Hematopoietic multipotent progenitor cell treated with erythropoietin and hydrocortisone succinate and interleukin-3 and kit ligand, for 4 days (in vitro differentiated cells): ENCODE measurements at places on chromosomes 12 and 14.

- DNase-seq: peak; percentile 78
Measured at GRCh38 chr14:34012978-34013720, 62.3 kb upstream of the EGLN3 start.

GRCh38 chr14:88140874-88141273, 135.9 kb downstream of the GPR65 start:
- DNase-seq: no peak

DNA sequence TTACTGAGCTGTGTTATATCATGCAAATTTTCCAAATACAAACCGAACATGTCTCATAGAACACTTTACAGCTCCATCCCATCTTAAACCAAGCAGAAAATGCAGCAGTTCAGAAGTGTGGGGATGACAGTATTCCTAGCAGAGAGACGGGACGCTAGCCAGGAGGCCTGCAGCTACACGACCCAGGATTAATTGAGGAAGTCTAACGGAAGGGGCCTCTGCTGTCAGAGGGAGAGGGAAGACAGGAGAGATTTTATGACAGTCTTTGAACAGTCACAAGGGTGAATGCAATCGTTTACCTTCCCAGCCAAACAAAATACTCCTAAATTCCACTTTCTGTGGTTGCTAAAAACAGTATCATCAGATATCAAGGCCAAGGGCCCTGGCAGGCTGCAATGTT, 261.9 kb downstream of the TMEM132D start:
- DNase-seq: no peak

DNA sequence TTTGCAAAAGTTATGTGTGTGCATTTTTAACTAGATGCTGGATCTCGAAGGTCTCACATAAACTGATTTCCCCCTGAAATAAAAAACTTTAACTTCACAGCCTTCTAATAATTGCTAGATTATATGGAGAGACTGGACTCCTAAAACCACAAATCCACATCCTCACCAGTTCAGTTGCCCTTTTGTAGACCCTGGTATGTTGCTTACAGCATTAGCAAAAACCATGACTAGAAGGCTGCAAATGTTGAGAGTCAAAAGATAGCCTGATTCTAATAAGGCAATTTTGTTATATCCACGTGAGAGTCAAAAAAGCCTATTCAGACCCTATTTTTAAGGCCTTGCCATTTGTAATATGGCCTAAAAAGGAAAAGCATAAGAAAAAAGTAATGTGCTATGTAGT, 37.4 kb downstream of the RASSF8 start:
- no peak for DNase-seq

DNA sequence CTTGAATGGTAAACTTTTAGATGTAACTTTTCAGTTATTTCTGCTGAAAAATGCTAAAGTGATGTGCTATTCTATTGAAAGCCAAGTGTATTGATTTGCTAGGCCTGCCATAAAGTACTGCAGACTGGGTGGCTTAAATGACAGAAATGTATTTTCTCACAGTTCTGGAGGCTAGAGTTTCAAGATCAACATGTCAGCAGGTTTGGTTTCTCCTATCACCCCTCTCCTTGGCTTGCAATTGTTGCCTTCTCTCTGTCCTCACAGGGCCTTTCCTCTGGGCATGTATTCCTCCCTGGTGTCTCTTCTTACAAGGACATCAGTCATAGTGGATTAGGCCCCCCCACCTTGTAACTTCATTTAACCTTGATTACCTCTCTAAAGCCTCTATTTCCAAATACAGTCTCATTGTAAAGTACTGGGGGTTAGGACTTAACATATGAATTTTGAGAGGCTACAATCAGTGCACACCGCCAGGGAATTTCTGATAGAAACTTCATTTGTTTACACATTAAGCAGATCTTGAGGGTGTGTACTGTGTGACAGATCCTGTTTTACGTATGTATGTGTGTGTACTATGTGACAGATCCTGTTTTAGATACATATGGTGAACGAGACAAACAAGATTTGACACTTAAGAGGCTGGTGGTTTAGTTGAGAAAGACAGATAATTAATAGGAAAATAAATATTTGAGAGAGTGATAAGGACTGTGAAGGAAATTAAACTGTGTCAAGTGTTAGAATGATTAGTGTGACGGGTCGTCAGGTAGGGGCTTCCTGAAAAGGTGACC, 49.5 kb downstream of the ADIPOR2 start:
- no peak for DNase-seq

GRCh38 chr14:106877517-106877916, 1351.1 kb downstream of the TMEM121 start:
- peak; percentile 81 for DNase-seq

DNA sequence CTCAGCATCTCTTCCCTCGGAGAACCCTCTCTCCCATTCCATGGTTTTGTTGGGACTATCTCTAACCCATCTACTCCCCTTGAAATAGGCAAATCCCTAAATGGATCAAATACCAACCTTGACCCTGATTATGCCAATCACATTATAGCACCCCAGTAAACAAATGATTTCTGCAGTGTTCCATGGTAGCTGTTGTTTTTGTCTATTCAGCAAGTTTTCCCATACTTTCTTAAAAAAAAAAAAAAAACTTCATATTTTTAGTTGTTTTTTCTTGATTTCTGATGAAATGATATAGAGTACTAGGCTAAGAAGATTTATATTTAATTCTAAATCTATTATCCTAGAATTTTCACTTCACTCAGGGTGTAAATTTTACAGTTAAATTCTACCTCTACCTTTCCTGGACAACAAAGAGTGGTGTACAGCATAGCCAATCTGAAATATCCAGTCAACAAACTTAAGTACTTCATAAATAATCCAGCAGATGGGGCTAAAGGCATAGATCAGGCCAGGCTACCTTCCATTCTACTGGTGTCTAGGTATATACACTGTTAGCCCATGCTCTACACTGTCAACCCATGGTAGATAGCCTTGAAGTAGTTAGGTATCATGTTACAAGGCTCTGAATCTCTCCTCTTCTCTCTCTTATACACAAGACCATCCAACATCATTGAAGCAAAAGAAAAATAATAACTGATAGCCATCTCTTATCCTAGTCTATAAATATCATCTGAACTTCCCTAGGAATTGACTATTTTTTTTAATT, 82.2 kb downstream of the PLEKHG7 start:
- peak; percentile 89 for DNase-seq

DNA sequence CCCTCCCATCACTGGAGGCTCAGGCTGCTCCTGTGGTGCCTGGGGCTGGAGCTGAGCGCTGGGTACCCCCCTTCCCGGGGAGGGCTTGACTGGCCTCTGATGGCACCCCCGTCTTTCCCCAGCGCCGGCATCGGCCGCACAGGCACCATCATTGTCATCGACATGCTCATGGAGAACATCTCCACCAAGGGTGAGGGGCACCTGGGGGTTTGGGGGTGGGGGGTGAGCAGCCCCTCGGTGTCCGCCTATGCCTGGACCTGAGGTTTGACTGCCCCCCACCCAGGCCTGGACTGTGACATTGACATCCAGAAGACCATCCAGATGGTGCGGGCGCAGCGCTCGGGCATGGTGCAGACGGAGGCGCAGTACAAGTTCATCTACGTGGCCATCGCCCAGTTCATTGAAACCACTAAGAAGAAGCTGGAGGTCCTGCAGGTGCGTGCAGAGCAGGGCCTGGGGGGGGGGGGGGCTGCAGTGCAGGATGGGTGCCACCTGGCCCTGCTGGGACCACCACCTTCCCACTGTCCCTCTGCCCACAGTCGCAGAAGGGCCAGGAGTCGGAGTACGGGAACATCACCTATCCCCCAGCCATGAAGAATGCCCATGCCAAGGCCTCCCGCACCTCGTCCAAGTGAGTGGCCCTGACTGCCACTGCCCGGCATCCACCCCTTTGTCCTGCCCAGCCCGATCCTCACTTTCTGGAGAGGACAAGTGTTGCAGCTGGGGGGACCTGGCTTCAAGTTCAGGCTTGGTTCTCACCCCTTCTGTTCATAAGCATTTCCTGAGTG, 8.8 kb downstream of the PTPN6 start:
- DNase-seq: no peak

DNA sequence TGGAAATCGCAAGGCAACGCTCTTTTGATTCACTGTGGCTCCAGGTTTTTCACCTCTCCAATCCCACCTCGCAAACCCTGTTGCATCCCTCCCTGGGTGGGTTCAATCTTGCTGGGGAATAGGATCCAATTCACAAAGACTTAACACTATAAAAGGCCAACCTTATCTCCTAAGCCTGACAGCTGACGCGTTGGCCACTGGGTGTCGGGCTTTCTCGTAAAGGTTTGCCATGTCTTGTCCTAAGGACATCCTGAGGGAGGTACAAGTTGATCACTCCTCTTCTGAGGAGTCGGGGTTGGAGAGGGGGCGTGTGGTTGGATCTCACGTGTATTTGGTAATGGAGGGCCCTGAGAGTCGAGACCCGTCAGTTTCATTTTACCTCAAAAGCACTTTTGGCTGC, 112.6 kb upstream of the FZD10 start:
- no peak for DNase-seq

DNA sequence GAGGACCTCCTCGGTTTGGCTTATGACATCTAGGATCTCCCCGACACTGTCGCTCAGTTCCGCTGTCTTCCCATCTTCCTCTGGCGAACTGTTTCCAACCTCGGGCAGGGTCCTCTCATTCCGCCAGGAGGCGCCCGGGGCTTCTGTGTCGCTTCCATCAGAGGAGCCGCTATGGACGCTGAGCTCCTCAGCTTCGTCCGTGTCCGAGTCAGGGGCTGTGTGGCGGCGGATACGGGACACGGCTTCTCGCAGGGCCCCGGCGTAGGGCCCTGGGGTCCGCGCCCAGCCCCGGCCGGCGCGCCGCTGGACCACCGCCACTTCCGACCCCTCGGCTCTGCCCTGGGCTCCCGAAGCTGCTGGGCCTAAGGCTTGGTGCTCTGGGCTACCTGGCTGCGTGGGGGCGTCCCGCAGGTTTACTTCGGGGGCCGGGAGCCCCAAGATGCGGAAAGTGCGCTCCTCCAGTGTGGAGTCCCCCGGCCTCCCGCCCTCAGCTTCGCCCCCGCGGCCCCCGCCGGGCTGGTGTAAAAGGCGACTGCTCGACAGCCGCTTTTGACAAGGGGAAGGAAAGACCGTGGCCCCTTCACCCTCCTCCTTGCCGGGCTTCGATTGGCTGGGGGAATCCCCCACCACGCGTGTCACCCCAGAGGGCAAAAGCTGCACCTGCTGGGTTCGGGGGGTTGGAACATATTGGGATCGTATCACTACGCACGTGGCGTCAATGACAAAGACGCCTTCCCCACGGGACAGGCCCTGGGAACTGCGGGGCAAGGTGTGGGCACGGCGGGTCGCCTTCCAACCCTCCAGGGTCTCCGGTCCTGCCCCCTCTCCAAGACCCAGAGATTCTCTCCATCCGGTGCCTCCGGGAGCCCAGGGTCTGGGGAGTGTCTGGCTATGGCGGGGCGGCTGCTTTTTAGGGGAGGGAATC, 2.1 kb downstream of the DDN start:
- DNase-seq: peak; percentile 92

GRCh38 chr12:25119020-25119419, 75.9 kb downstream of the DNAI7 start:
- DNase-seq: peak; percentile 13

GRCh38 chr12:6827982-6828780, at the start of gene P3H3:
TSS of gene P3H3 (plus strand) at chr12:6828407. CDS start at chr12:6828441, 34 bp downstream.
- peak; percentile 28 for DNase-seq

GRCh38 chr12:72093424-72093823, 154.8 kb downstream of the TPH2 start:
- no peak for DNase-seq
